Myometrial cell (primary cell): ENCODE measurements at places on chromosomes 11 and 22. TPM values are rescaled to one million over a fixed set of nuclear protein-coding genes. Genes with fewer than 3 reads are reported as not detected.

The PGA4 gene
- not detected in 2 replicates for total RNA-seq

The CNIH2 gene
- 0.29 TPM in 1 of 2 replicates, not detected in the other for total RNA-seq

The OR2D3 gene
- total RNA-seq: not detected in 2 replicates

The PKDREJ gene
- not detected in 2 replicates for total RNA-seq

The GRM5 gene
- total RNA-seq: not detected in 2 replicates

The C11orf16 gene
- not detected in 2 replicates for total RNA-seq
